ENCODE measurements at places on chromosomes 11 and 22.

GRCh38 chr22:22935546-22936157 is 48.0 kb downstream of the IGLL5 start:
- DNase-seq: no peak

- DNase-seq: no peak
Measured at GRCh38 chr11:94593030-94593429, 25.9 kb downstream of the PIWIL4 start.

DNA sequence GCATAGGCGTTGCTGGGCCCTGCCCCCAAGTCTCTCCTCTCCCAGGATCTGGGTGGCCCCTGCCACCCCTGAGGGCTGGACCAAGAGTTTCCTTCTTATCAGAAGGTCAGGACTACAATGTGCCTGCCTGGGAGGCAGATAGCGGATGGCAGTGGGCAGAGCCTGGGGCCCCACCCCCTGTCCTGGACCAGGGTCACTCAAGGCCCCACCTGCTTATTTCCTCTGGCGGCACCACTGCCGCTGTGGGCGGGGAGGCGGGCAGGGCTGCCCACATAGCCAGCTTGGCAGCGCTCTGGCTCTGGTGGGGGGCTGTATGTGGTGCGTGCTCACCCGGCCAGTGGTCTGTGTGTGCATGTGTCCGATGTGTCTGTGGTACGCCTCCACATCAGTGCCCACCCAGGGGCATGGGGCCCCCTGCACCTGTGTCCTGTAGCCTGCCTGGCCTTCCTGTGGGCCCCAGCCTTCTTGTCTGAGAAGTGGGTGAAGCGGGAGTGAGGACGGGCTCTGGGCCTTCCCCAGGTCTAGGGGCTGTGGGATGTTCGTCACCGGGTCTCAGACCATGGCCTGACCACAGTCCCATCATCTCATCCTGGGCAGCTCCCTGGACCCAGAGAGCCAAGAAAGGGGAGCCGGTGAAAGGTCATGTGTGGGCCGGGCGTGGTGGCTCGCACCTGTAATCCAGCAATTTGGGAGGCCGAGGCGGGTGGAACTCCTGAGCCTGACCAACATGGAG is 3.0 kb downstream of the GAS2L1 start:
- DNase-seq: peak; percentile 1

- no peak for DNase-seq
Measured at GRCh38 chr11:71998649-71999310, at the start of gene IL18BP. Gene IL18BP (plus strand): TSS chr11:71998909. CDS start chr11:71999985, 1,076 bp downstream.

GRCh38 chr11:6876325-6876724 is at the start of gene OR10A4:
Gene OR10A4 (plus strand): TSS chr11:6876625. CDS start chr11:6876648, 23 bp downstream.
- no peak for DNase-seq

DNA sequence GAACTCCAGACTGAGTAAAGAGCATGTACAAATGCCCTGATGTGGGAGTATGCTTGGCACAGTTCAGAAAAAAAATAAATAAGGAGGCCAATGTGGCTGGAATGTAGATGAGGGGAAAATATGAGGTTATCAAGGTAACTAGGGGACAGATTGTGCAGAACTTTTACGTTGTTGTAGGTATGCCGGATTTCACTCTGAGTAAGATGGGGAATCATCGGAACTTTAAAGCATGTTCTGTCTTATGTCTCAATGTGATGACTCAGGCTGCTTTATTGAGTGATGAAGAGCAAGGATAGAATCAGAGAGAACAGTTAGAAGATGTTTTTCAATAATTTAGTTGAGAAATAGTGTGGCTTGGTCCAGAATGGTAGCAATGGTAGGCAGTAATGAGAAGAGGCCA is 130.4 kb downstream of the C11orf87 start:
- no peak for DNase-seq

DNA sequence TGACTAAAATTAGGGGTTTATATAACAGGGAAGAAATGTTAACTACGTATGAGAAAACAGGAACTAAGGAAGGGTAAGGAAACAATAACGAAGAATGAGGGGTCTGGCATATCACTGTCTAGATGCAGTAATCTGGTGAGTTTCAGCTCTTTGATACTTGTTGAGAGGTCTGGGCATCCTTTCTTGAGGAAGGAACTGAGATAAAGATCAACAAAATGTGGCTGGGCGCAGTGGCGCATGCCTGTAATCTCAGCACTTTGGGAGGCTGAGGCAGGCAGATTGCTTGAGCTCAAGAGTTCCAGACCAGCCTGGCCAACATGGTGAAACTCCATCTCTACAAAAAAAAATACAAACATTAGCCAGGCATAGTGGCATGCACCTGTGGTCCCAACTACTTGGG is 2.7 kb downstream of the DCDC1 start:
- no peak for DNase-seq

DNA sequence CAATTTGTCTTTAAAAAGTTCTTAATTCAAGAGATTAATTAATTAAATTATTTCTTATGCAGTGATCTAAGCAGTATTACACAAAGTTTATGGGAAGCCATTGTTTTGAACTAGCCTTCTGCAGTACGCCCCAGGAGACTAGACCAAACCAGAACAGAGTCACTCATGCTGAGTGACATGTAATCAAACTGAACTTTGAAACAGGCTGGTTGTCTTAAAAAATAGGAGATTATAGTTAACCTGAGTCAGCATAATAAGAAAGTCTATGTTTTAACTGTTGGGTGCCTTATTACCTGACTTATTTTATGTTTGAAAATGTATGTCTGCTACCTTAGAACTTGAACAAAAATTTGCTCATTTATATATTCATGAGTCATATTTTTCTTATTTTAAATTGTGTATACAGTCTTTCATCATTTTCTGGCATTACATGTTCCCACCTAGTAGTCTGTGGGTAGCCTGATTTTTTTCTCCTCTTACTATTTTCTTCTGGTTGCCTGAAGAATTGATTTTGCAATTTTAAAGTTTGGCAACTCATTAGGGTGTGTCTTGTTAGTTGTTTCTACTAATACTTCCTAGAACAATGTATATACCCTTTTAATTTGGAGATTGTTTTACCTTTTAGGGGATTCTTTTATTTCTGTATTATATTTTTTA is 161.4 kb downstream of the AASDHPPT start:
- no peak for DNase-seq

DNA sequence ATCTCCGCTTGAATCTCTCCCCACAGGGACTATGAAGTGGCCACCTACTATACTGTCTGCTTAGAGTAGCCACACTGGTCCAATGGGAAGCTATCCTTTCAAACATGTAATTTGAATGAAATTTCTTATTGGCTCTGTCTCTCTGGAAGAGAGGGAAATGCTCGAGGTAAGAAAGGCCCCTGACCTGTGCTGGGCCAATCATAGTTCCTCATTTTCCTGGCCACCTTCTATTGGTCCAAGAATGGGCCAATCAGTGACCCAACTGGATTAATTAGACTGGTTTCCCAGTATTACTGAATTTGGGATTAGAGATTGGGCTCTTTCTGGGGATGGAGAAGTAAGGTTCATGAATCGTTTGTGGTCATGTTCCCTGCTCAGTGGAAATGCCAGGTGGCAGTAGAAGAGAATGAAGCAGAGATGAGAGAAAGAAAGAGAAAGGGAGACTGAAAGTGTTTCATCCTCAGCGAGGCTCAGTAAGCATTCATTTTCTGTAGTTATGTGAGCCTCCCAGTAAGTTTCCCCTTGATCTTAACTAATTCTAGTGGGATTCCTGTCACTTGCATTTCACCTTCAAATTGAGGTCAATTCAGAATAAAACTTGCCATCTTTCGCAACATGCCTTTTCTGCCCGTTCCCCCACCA is 8.4 kb upstream of the MMP20 start:
- DNase-seq: no peak

DNA sequence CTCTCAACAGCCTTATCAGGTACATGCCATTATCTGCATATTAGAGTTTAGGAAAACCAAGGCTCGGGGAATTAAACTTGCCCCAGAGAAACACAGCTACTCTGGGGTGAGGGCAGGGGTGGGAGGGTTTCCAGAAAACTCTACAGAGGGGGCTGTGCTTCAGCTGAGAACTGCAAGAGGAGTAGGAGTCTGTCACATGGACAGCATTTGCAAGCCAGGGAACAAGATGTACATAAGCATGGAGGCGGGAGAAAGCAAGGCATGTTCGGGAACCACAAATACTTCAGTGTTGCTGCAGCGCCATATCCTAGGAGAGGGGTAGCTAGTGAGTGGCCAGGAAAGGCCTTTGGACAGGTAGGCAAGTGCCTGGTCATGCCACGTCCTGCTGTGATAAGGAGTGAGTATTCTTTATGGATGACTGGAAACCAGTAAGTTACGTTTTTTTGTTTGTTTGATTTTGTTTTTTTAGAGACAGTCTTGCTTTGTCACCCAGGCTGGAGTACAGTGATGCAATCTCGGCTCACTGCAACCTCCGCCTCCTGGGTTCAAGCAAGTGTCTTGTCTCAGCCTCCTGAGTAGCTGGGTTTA is 57.2 kb downstream of the GRAMD1B start:
- no peak for DNase-seq

DNA sequence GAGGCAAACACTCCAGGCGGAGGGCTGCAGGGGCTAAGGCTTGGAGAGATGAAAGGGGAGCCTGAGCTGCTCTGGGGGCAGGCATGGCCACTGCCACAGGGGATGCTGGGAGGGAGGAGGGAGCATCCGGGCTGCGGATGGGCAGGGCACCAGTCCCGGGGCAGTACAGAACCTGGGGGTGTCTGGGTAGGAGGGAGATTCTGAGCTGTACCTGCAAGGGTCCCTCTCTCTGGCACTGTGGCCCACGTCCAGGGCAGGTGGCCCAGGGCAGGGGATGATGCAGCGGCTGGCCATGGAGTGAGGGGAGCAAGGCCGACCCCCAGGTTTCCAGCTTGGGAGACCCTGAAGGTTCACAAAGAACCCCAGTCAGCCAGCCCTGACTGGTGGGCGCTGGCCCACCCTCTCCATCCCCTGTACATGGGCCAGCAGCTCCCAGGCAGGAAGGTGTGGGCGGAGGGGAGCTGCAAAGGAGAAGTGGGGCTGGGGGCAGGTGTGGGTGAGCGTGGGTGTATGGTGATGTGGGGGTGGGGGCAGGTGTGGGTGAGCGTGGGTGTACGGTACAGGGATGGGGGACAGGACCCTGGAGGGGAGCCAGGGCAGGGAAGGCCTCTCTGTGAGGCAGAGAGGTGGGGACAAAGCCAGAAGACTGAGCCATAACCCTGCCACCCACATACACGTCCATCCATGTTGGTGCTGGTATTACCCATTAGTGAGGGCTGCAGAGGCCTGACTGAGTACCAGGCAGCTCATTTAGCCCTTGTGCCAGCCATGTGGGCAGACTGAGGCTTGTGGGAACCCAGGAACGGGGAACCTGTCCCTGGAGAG is 2.2 kb upstream of the TNFRSF13C start:
- DNase-seq: no peak

- DNase-seq: no peak
Measured at GRCh38 chr11:133153031-133153430, 379.3 kb downstream of the OPCML start.

DNA sequence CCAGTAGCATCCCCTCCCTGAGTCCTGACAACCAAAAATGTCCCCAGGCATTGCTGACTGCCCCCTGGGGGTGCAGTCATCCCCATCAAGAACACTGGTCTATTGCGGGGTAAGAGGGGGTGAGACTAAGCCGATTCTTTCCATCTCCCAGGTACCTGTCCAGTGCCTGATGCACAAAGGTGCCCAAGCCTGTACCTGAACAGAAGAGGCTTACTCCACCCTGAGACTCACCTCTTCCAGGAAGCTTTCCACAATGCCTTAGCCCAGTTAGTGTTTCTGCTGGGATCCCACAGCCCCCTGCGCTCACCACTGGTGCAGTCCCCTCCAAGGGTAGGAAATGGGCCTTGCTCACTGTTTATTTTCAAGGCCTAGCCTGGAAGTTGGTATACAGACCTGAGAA is 22.9 kb downstream of the TPST2 start:
- no peak for DNase-seq

DNA sequence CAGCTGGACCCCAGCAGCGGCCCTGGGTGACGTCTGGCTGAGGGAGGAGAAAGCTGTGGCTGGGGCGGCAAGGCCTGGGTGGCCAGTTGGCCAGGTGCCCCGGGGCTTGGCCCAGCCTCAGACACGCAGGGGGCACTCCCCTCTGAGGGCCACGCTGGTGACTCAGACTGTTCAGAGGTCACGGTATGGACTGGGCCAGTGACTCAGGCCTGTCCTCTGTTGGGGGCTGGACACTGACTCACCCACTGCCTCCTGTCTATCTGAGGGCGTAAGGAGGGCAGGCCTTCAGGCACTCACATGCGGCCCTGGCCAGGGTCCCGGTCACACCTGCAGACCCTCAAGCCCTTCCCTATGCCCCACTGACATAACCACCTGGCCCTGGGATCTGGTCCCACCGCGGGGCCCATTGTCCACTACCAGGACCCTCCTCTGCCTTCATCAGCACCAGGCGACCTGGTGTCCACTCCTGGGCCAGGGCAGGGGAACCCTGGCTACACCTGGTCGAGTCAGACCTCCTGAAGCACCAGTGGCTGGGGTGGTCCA is 3.7 kb upstream of the MUC5AC start:
- DNase-seq: no peak

DNA sequence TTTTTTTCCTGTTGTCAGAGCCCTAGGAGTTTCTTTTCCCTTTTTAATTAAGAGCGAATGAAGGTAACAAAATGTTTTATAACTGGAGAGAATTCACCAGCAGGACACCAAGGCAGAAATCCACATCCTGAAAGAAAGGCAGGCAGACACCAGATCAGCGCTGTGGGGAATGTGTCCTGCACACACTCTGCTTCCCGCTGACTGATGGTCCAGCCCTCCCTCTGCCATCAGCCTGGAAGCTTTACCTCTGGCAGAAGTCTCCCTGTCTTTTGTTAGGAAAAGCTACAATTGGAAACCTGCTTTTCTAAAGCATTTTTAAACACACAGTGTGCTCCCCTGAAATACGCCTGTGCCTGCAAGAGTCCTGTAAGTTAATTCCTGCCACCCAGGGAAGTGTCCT is 638.5 kb downstream of the NTM start:
- no peak for DNase-seq

GRCh38 chr11:65401803-65402248 is 15.4 kb downstream of the FRMD8 start:
- no peak for DNase-seq

GRCh38 chr22:23682827-23683355 is 7.9 kb upstream of the RGL4 start:
- DNase-seq: no peak

DNA sequence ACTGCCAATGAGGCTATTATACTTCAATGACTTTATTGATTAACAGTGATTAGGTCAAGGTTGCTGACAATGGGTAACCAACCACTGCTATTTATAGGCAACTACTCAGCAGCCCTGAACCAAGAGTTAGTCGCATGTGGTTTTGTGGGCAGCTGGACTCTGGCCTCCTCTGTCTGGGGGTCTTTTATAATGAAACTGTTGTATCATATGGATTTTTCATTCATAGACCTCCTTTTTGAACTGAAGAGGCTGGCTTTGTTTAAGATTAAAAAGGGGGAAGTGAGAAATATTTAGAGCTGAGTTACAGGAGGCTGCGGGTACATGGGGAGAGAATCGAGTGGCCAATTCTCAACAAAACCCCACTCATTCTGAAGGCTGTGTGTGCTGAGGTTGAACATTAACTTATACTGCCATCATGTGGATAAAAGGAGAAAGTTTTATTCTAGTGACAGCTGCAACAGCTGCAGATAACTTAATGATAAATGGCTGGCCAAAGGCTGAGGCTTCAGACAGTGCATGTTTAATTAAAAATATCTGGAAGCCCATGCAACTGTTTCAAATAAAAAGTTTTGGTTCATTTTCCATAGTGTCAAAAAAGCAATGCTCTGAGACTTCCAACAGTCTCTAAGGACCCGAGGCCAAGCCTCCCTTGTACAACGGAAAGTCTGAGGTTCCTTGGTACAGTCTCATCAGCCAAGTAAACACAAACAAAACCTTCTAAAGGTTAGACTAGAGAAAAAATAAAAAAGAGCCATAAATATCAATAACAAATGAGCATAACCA is 682.6 kb downstream of the KCNA4 start:
- DNase-seq: no peak

- peak; percentile 62 for DNase-seq
Measured at GRCh38 chr11:100863080-100863581, 176.0 kb downstream of the ARHGAP42 start.
